ENCODE measurements at places on chromosomes 6 and 20. TPM values are rescaled to one million over a fixed set of nuclear protein-coding genes. Genes with fewer than 3 reads are reported as not detected.

- H3K27ac ChIP-seq, result no peak overlapping the region
- H3K36me3 ChIP-seq, result no peaks in the 10 kb centered on the region
- H3K27me3 ChIP-seq, result no peaks in the 10 kb centered on the region
- H3K4me1 ChIP-seq, result no peaks in the 10 kb centered on the region
- H3K4me3 ChIP-seq, result no peak overlapping the region
- no peak for DNase-seq
These were observed 135.9 kb upstream of the PDE10A start for GRCh38 chr6:165798991-165799390.

DNA sequence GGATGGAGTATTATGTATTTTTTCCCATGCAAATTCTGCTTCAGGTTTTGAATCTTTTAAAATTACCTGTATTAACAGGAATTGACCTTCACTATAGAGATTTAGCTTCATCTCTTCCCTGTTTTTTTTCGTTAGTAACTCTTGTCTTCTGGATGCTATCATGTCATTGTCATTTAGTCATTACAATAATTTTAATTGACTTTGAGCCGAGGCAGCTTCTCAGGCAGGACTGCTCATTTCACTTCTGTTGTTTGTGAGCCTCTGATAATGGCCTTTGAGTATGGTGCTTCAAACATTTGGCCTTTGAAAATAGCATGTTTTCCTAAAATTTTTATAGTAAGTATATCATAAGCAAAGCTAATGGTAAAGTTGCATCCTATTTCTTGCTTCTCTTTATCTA lies 375.1 kb upstream of the MMS22L start:
- H3K4me3 ChIP-seq, result no peak overlapping the region

Gene BCL2L1
- 48.4 TPM for total RNA-seq

DNA sequence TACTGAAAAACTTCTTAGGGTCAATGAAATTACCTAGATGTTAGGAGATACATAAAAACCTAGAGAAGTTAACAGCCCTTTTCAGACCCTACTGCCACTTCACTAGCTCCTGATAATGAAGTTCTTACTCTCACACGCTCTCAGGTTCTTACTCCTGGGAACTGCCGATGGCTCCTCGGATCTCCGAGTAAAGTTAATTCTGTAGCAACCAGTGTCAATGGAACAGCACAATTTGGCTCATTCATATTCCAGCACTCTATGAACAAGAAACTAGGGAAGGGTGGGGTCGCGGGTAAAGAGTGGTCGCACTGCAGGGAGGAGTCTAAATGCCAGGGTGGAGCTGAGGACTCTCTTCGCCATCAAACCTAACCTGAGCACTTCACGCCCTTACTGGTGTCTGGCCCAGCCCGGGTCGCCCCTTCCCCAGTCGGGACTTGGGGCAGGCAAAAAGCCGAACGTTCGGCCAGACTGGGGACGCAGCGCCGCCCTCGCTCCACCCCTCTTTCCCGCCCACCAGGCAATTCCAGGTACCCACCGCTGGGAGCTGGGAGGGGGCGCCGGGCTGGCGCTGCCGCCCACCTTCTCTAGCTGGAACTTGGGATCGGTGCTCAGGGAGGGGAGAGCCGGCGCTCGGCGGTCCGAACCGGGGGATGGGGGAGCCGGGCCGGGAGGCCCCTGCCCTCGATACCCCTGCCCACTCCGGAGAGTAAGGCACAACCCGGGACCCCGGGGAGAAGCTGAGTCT lies 744 bp downstream of the RAB23 start:
- peak overlapping the region; percentile 92 for H3K4me3 ChIP-seq
- peak overlapping the region; percentile 46 for H3K27ac ChIP-seq
- H3K4me1 ChIP-seq, result peaks cover 4% of the 10 kb centered on the region
- H3K36me3 ChIP-seq, result no peaks in the 10 kb centered on the region
- peak; percentile 66 for DNase-seq
- H3K27me3 ChIP-seq, result no peaks in the 10 kb centered on the region

Gene KLC4
- 33.2 TPM for total RNA-seq

Gene C2
- total RNA-seq, result 354 TPM

Gene SEL1L2
- total RNA-seq, result not detected

Gene RIPOR3
- 23.8 TPM for total RNA-seq

- no peak for DNase-seq
- H3K36me3 ChIP-seq, result no peaks in the 10 kb centered on the region
- H3K27ac ChIP-seq, result no peak overlapping the region
- no peaks in the 10 kb centered on the region for H3K27me3 ChIP-seq
- no peak overlapping the region for H3K4me3 ChIP-seq
- no peaks in the 10 kb centered on the region for H3K4me1 ChIP-seq
These were observed 22.0 kb downstream of the KIF13A start for GRCh38 chr6:17965397-17965796.

Gene CAPN11
- 0.19 TPM for total RNA-seq
